ENCODE measurements at places on chromosomes 12 and 14. TPM values are rescaled to one million over a fixed set of nuclear protein-coding genes. Genes with fewer than 3 reads are reported as not detected.

The TSHR gene
- 0.07 TPM for polyA plus RNA-seq

The TSPAN19 gene
- polyA plus RNA-seq: 0.07 TPM

The HOXC12 gene
- polyA plus RNA-seq: not detected

The COCH gene
- polyA plus RNA-seq: 0.66 TPM

The TBC1D30 gene
- 0.57 TPM for polyA plus RNA-seq

The KRT74 gene
- 0.14 TPM for polyA plus RNA-seq

The FAM90A1 gene
- polyA plus RNA-seq: 0.07 TPM

The CPNE6 gene
- polyA plus RNA-seq: 0.16 TPM

The CAPRIN2 gene
- 18.6 TPM for polyA plus RNA-seq

The BICDL1 gene
- polyA plus RNA-seq: 0.11 TPM

The SPRYD3 gene
- polyA plus RNA-seq: 29.4 TPM

The KRAS gene
- 5.1 TPM for polyA plus RNA-seq
